ENCODE measurements at places on chromosomes 11 and 22. TPM values are rescaled to one million over a fixed set of nuclear protein-coding genes. Genes with fewer than 3 reads are reported as not detected.

The SOX6 gene
- polyA plus RNA-seq: not detected

- DNase-seq: no peak
Observed at GRCh38 chr11:29985248-29985647, 31.6 kb downstream of the KCNA4 start.

The RIMBP3C gene
- polyA plus RNA-seq: 1.4 TPM

The MS4A15 gene
- not detected for polyA plus RNA-seq

DNA sequence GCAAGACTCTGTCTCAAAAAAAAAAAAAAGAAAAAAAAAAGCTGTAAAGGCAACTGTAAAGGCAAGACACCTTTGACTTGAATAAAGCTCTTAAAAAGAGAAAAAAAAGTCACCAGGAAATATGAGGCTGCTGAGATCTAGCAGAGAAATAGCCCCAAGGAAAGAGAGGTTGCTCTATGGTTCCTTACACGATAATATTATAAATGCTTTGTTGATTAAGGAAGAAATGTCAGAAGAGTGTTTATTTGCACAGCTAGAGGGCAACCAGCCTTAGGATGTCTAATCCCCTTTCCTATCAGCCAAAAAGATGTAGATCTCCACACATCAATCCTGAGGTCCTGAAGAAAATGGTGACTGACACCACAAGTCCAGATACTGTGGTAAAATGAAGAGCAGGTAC is 32.0 kb downstream of the RBFOX2 start:
- DNase-seq: no peak

The EXPH5 gene
- 0.90 TPM for polyA plus RNA-seq

DNA sequence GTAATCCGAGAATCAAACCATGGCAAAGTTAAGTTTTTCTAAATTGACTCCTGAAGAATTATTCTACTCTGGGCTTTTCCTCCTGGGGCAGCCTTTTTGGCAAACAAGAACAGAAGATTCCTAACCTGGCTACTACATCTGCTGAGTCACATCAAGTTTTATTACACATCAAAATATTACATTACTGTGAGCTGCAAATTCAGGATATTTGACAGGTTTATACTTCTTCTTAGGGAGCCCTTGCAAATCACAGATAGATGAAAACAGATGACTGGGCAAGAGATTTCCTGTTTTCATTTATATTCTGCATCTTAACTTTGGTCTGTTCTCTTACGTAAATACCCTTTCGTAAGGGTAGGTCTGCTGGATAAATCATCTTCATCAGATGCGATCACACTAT is 23.6 kb downstream of the XRRA1 start:
- DNase-seq: no peak

The PANX1 gene
- 3.9 TPM for polyA plus RNA-seq

GRCh38 chr11:94678901-94679300 is 89.3 kb upstream of the AMOTL1 start:
- DNase-seq: no peak

GRCh38 chr11:121374286-121374985 is 77.7 kb upstream of the SORL1 start:
- no peak for DNase-seq

The OR2AG1 gene
- polyA plus RNA-seq: not detected

The OR52N4 gene
- 0.33 TPM for polyA plus RNA-seq

DNA sequence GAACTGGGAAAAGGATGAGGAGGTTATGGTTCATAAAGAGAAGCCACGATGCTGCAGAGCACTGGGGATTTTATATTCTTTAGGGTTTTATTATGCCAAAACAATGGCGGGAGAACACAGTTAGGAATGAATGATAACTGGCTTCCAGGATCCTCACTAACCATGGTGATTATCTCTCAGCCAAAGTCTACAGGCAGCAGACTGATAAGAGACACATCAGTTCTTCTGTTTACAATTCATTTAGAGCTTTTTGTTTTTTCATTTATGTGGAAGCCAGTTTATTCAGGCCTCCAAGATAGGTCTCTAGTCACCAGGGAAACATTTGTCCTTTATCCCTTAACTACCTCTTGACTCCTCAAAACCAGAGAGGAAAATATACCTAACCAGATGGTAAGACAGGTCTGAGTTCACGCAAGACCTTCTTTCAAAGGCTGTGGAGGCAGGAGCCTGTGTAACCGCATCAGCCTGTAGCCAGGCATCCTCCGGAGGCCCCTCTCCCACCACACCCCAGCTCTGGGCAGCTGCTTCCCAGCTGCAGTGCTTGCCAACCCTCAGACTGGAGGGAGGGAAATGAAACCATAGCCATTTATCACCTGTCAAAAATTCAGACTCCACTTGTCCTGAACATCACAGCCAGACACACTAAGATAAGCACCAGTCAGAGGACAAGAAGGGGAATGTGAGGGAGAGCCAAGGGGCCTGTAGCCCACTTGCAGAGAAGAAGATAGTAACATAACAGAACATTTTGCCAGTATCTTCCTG is 57.2 kb upstream of the FAM181B start:
- no peak for DNase-seq

- no peak for DNase-seq
Observed at GRCh38 chr22:23075525-23076216, 5.4 kb downstream of the GNAZ start.

DNA sequence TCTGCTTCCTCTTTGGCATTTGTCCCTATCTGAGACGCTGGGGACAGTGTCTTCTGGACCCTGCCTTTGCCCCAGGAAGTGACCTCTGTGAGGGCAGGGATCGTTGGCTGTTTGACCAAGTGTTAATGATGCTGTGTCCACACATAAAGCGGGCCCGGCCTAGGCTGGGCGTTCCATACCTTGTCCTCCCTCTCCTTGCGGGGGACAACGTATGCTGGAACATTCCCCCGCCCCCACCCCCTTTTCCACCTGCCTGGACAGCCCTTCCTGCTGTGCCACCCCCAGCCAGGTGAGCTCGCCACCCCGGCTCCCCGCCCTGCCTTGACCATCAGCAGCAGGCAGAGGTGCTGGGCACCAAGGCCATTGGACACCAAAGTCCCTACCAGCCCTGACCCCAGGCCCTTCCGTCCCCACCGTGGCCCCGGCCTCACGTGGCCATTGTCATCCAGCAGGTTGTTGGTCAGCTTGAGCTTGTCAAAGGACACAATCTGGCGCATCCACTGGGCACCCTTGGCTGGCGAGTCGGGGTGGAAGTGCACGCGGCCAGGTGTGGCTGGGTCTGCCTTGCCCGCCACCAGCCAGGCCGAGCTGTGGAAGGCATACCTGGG is 4.1 kb upstream of the NUDT8 start:
- no peak for DNase-seq

DNA sequence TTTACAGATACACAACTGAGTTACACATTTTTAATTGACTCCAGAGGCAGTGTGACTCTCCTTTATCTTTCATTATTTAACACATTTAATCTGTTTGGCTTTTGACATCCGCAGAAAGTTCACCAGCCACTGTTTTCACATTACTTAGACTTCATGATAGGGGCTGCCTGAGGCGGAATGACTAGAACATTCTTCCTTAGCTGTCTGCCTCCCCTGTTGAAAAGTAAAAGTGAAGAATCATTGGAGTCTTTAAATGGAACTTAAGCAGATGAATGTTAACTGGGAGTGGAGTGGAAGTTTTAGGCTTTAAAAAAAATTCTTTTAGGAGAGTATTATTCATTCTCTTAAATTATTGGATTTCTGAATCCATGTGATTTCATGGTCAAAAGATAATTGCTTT is 229.2 kb upstream of the MTNR1B start:
- DNase-seq: no peak

- DNase-seq: no peak
Observed at GRCh38 chr11:47532597-47533213, 20.2 kb downstream of the CELF1 start.

DNA sequence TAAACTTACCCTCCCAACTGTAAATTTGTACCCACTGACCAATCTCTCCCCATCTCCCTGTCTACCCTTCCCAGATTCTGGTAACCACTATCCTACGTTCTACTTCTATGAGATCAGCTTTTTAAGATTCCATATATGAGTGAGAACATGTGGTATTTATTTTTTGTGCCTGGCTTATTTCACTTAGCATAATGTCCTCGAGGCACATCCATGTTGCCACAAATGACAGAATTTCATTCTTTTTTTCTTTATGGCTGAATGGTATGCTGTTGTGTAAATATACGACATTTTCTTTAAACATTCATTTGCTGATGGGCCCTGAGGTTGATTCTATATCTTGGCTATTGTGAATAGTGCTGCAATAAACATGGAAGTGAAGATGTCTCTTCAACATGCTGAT is 74.7 kb upstream of the RRM1 start:
- DNase-seq: no peak

The KRTAP5-1 gene
- polyA plus RNA-seq: not detected

DNA sequence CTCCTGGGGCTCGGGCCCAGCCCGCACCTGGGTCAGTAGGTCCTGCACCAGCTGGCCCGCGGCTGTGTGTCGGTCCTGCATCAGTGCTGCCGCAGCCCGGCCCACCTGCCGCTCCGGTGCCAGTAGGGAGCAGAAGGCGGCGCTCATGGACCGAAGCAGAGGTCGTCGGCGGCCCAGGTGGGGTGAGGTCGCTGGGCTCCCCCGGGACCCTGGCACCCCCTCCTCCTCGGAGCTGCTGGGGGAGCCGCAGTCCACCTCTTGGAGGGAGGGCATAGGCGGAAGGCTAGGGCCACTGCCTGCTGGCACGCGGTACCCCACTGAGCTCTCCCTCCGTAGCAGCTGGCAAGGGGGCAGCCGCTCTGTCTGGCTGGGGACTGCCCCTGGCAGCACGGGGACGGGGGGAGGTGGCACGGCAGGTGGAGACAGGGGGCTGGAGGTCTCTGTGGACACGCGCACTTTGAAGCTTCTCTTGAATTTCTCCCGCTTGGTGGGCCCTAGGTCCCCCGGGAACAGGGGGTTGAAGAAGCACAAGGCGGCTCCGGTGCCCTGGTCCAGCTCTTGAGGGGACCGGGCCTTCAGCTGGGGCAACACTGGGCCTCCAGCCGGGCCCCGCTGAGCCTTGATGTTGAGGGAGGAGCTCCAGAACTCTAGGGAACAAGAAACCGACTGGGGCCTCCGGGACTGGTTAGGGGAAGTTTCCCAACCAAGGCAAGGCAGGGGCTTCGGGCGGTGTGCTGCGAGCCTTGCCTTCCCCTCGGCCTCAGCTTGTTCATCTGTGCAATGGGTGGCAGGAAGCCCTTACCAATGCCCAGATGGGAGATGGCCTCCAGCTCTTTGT is 1.4 kb downstream of the RIN1 start:
- DNase-seq: no peak

The OR5J2 gene
- polyA plus RNA-seq: not detected

GRCh38 chr11:59224351-59224928 is 11.7 kb upstream of the MPEG1 start:
- no peak for DNase-seq

DNA sequence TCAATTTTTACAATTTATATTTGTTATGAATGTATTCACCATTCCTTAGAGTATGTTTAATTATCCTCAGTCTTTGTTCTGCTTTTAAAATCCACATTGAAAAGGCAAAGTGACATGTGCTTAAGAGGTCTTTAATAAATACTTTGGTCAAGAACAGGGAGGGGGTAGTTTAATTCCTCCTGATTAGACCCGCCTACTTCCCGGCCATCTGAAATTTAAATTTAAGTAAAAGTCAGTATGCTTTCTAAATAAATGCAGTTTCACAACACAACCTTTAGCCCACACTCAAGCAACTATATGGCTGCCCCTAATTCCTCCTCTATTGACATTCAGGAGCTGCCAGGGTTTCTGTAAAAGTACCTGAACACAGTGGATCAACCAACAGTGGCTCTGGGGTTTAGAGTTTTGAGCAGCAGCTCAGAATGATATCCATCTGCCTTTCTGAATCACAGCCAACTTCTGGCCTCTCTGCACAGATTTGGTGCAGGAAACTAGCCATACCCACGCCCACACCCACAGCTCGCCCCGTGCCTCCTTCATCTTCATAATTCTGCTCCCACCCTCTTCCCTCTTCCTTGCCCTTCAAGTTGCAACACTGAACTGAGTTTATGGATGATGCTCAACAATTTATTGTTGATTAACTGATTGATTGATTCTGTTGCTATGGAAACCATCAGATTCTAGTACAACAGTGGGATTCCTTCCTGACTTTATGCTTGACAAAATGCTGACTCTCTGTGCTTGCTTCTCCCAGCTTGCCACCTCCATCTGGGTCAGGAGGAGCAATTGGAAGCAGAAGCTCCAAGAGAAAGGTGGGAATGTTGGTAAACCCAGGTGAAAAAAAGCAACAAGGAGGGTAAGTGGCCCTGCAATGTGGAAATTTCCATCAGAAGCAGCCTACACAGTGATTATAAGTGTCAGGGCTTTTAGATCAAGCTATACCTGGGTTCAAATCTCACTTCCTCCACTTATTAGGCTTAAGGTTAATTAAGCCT is 70.8 kb downstream of the PANX1 start:
- no peak for DNase-seq

DNA sequence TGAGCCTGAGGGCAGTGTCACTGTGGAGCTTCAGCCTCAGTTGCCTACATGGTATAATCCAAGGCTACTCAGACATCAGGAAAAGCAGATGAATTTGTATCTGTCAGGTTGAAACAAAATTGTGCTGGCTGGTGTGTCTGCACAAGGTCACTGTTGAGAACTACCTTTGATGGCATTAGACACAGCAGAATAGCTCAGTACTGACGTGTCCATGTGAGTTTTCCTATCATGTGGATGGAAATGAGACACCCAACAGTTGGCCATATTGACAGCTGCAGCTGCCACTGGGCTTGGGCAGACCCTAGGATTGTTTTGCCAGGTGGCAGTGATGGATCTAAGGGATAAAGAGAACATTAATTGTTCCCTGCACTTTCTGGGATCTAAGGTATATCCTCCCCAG is 15.8 kb downstream of the CCDC134 start:
- no peak for DNase-seq

DNA sequence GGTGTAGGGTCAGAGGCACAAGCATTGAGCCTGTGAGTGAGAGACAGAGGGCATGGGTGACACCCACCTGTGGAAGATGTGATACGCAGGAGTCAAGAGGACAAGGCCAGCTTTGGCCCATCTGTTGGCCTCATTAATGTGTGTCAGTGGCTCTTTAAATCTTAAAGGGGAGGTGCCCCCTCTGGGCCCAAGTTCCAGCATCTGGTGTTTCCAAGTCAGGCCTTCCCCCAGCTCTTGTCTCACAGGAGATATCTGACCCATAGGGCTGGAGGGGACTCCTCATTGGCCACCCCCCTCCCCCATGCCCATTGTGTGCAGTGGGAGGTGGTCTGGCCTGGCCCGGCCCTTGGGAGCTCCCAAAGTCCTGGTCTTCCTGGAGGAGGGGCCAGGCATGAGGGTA is 8.9 kb downstream of the KCNK7 start:
- no peak for DNase-seq

- no peak for DNase-seq
Observed at GRCh38 chr22:47275605-47276449, 513.4 kb downstream of the TBC1D22A start.

The WNT11 gene
- not detected for polyA plus RNA-seq

The SLC22A6 gene
- not detected for polyA plus RNA-seq

DNA sequence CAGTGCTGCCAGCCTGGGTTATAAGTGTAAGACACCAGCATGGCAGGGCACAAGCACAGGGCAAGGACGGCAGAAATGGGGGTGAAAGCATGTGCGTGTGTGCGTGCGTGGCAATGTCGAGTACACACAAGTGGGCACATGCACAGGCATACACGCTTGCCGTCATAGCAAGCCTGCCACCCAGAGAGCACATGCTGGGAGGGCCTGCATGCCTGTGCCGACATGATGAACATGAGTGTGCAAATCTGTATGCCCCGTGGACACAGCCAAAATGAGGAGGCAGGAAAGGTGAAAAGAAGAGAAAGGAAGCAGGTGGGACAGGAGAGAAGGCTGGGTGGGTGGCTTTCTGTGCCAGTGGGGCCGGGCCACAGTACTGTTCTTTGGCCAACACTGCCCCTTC is 62.9 kb downstream of the NECTIN1 start:
- no peak for DNase-seq

- DNase-seq: no peak
Observed at GRCh38 chr22:21727768-21728167, 7.8 kb downstream of the YPEL1 start.

The DRD4 gene
- not detected for polyA plus RNA-seq

All from naive thymus-derived CD4-positive, alpha-beta T cell (primary cell).